ENCODE measurements at places on chromosomes 1 and 21.

GRCh38 chr1:212606395-212607205, 2.0 kb upstream of the ATF3 start:
- no peak for DNase-seq

DNA sequence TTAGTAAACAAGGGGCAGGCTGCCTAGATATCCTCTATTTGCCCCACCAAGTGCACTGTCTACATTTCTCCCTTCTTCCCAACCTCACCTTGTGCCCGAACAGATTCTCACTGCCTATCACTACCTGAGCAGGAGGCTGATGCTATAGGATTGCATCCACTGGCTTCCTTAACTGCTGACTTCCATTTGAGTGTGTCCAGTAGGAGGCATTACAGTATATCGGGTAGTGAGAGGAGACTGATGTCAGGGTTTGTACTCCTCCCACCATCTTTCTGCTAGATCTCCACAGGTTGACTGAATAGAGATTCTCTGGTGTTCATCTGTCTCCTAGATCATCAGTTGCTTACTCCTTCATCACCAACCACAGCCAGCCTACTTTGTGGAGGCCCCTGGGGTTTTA, 796.3 kb downstream of the LRRIQ3 start:
- no peak for DNase-seq

GRCh38 chr1:3978196-3978989, 78.3 kb upstream of the C1orf174 start:
- DNase-seq = no peak

GRCh38 chr1:111372336-111372965, 55.1 kb downstream of the OVGP1 start:
- DNase-seq = no peak

DNA sequence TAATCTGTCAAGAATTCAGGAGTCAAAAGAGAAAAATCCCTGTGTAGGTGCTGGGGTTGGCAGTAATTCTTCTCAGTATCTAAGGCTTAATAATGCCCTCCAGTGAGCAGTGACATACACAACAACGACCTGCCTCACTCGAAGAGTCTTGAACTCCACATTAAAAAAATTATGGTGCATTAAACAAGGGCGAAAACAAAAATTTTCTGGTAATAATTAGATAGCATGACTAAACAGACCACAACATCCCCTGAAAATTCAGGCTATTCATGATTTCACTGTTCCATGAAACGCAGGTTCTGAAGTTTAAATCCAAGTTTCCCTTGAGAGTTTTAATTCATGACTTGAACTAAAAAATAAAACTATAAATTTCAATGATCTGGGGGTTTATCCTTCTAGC, 5.1 kb downstream of the SRSF4 start:
- no peak for DNase-seq

- no peak for DNase-seq
Observed at GRCh38 chr1:74429580-74429979, 82.8 kb downstream of the LRRC53 start.

- DNase-seq = peak; percentile 91
Observed at GRCh38 chr21:38773099-38774061, 32.3 kb upstream of the ETS2 start.

DNA sequence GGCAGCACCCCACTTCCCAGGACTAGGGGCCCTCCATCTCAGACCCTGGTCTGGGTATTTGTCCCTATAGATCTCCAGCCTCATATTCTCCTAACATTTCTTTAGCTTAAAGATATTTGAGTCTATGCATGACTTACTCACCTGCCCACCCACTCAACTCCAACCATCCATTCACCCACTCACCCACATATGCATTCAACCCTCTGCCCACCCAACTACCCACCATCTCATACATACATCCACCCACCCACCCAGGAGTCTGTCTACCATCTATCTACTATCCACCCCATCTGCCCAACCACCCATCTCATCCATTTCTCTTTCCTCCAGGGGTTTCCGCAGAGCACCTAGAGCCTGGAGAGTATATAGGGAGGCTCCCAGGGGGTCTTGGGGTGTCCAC, 42.7 kb downstream of the FAAH start:
- no peak for DNase-seq

Measured in AG04449 (cell line).